ENCODE measurements at places on chromosomes 11 and 22.

GRCh38 chr11:17753153-17753552, 18.6 kb downstream of the KCNC1 start:
- DNase-seq = no peak

DNA sequence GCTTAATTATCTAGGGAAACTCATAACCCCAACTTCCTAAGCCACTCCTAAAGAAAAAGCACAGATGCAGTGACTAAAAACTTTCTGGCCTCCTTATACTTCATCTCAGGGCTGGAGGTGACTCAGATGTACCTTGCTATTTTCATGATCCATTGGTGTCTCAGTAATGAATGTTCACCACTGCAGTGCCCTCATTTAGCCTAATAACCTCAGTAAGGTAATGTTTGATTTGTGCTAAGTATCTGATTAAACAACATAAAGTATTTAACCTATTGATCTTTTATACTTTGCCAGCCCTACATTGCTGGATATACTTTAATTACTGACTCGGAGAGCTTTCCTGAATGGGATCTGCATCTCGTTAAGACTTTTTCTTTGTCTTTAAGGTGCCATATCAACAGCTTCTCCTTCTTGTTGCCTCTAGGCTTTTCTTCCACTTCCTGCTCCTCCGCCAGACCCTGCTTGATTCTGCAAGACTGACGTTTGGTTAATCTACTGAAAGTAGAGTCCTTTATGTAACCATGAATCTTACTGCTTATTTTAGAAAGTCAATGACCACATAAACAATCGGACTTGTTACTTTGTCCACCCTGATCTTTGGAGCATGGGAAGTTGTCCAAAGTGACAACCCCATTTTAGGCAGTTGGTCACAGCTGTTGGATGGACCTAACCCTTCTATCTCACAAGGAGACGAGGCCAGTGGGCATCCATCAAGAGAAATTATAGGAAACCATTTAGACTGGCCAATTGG, 303.0 kb downstream of the ST3GAL4 start:
- DNase-seq = no peak

DNA sequence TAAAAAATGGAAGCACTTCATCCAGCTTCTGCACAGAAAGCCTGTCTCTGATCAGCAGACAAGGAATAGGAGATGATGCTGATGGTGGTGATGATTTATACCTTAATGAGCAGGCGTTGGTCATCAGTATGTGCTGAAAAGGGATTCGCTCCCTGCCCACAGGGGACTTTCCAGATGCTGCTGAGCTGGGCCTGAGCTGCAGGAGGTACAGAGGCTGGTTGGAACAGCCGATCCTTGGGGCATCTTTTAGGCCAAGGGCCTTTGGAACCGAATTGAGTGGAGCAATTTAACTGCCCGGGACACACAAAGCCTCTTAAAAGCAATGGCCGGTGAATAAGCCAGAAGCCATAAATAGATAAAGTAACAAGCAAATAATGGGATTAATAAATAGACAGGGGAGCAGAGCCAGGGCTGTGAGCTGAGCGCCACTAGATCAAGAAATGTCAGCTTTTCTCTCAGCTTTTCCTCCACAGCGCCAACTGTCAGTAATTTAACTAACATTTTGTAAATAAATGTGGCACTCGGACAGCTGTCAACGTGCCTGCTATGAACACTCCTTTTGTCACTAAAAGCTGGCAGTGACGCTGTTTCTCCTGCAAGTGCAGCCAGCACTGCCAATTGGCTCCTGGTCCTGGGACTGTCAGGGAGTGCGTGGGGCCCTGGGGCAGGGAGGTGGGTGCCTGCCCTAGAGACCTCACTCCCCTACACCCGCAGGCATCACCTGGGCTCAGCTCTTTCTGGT, 562.3 kb downstream of the NTM start:
- DNase-seq = no peak

DNA sequence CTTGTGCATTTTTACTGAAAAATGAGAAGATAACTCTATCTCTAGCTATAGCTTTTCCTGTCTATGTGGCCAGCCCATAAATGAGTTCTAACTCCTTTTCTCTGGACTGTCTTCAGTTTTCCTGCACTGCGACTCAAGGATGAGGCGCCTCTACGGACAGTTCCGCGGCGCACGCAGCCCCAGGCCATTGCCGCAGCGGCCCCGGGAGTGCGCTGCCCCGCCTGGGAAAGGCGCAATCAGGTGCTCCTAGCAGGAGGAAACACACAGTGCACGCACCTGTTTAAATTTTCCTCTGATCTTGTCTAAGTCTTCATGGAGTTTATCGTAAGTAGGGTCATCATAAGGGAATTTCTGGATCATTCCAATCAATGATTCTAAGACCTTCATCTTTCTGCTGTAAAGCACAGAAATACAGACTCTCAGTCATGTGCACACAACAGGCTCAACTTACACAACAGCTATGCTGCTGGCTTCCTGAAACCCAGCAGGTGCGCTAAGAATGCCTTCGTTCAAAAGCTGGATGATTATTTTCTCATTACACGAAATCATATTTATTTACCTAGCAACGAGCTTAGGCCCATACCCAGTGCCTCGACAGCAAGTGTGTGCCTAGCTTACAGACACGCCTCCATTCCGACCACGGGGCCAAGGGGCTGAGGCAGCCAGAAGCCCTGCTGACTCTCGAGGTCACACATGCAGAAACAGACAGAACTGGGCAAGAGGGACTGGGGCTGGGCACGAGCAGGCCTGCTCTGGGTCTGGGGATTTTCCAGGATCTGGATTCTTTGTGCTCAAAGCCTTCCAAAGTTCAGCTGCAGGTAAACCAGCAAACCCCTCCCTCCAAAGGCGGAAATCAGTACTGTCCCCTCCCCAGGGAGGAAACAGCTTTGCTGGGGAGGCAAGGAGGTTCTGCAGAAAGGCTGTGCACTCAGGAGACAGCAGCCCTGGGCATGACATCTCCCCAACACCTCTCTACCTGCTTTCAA, 7.2 kb downstream of the LTO1 start:
- DNase-seq = no peak

DNA sequence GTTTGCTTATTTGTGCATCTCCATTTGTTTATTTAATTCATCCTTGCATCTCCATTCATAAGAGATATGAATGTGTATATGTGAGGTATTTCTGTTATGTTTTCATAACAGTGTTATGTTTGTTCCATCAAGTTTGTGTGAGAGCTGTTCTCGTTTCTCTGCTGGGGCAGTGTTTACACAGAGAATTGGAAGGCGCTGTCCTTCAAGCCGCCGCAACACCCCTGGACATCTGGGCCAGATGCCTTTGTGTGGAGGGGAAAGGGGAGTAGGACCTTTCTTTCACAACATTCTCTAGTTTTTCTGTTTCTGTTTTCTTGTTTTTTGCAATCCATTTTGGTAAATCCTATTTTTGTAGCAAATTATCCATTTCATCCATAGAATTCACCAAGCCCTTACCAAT, 7.0 kb upstream of the TM7SF2 start:
- no peak for DNase-seq

GRCh38 chr11:67071420-67072284, 15.0 kb downstream of the RHOD start:
- DNase-seq = peak; percentile 41

- DNase-seq = no peak
These were observed 21.6 kb upstream of the FXYD6 start for GRCh38 chr11:117898059-117898458.

- DNase-seq = peak; percentile 54
These were observed 59.6 kb downstream of the ST3GAL4 start for GRCh38 chr11:126415128-126415527.

DNA sequence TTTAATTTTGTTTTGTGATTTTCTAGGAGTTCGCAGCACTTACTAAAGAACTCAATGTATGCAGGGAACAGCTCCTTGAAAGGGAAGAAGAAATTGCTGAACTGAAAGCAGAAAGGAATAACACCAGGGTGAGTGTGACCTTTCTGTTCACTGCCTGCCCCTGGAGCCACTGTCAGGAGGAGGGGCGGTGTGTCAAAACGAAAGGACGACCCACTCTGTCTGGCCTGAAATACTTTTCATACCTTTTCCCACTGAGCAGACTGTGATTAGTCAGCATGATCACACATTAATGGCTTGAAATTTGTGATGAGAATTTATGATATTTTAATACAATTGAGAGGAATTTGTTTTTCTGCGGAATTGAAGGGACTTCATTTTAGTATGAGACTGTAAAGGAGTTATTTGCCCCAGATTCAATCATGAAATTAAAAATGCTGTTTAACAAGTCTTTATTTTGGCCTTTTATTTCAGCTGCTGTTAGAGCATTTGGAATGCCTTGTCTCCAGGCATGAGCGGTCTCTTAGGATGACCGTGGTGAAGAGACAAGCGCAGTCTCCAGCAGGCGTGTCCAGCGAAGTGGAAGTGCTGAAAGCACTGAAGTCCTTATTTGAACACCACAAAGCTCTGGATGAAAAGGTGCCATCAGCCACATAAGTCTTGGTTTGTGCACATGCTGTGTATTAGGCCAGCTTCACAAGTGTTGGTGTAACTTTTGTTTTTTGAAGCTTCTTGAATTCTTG, 54.1 kb downstream of the PPFIA1 start:
- DNase-seq = no peak

GRCh38 chr11:76622493-76623094, 48.0 kb downstream of the LRRC32 start:
- no peak for DNase-seq
